Muscle of arm (tissue), 14 donors: ENCODE measurements at places on chromosomes 3 and 15. TPM values are rescaled to one million over a fixed set of nuclear protein-coding genes. Genes with fewer than 3 reads are reported as not detected.

DNA sequence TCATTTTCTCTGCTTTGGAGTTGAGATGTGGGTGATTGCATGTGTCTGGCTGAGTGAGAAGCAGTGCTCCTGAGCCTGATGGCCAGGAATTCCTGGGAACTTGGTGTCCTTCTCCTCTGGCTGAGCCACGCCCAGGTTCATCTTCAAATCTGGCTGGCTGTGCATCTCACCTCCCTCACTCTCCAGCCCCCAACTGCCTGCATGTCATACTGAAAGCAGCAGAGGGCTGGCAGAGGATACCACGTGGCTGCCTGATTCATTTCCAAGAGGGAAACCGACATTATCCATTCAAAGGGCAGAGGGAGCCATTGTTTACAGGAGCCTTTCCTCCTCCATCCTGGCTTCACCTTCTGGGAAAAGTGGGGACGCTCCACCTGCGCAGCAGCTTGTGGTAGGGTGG, 57.4 kb downstream of the ABHD5 start:
- DNase-seq, result no peak

GRCh38 chr3:141739731-141740130, 1.6 kb downstream of the RNF7 start:
- no peak for DNase-seq

The IL17RE gene
- 67.6 TPM for polyA plus RNA-seq

GRCh38 chr3:25080461-25080860, 347.6 kb upstream of the RARB start:
- no peak for DNase-seq

DNA sequence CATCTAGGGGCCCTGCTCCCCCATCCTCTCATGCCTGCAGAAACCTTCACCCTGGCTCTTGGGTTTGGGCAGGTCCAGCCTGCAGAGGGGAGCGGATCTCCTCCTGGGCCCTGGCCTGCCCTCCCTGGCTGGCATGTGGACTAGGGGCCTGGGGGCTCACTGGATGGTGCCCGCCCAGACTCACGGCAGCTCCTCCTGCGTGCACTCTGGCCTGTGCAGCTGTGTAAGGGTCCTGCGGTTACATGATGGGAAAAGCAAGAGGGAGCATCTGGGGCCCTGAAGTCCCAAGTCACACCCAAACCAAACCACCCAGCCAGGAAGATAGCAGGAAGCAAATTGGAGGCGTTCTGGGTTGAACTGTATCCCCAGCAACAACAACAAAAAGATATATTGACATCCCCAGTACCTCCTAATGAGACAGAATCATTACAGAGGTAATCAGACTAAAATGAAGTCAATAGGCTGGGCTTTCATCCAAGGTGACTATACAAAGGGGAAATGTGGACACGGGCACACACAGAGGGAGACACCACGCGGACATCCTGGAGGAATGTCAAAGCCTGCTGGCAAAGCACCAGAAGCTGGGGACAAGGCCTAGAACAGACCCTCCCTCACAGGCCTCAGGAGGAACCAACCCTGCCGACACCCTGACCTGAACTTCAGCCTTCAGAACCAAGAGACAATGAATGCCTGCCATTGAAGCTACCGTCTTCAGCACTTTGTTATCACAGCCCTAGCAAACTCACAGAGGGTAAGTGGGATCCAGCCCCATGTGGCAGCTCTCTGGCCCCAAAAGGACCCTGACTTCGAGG, 10.4 kb upstream of the CLK3 start:
- no peak for DNase-seq

The SLC6A11 gene
- polyA plus RNA-seq, result 0.81 TPM
